ENCODE measurements at places on chromosomes 3 and 15.

GRCh38 chr3:144636833-144637232, 665.2 kb downstream of the DIPK2A start:
- no peak for DNase-seq

- no peak for DNase-seq
Measured at GRCh38 chr15:36936613-36937012, 163.7 kb downstream of the MEIS2 start.

- DNase-seq: no peak
Measured at GRCh38 chr15:71146580-71146982, 31.3 kb downstream of the THSD4 start.

- no peak for DNase-seq
Measured at GRCh38 chr15:44788748-44789147, 52.4 kb downstream of the TRIM69 start.

DNA sequence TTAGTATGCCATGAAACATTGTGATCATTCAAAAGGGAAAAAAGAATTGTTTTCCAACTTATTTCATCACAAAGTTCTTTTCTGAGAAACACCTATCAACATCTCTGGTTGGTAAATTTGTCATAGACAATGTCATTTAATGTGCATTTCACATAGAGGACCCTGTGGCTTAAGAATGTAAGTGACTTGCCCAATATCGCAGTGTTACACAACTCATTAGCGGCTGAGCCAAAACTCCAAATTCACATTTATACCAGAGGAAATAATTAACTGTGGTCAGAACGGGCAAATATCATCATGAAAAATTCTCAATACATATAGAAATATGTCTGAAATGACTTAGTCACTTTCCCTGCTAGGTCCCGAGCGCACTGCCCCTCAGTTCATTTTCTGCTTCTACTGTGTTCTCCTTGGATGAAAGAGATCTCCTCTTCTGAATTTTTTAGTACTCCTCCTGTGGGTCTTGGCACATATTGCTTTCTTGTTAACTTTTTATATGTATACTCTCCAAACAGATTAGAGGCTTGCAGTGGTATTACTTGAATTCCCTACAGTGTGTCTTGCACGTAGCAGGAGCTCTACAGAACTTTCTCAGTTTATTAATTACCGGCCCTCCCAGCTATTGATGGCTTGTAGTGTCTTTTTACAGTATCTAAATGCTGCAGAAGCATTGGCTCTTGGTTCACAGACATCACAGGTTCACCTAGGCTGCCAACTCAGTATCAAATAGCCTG, 33.1 kb downstream of the PTX3 start:
- DNase-seq: no peak
